Activated CD8-positive, alpha-beta memory T cell treated with anti-CD3 and anti-CD28 coated beads, Interleukin-2, amount 50 U/mL, for 4 hours (primary cell): ENCODE measurements at places on chromosomes 4 and X.

- DNase-seq = no peak
Measured at GRCh38 chr4:127578491-127578890, 54.3 kb upstream of the INTU start.

GRCh38 chr4:7264694-7265093, 72.4 kb downstream of the SORCS2 start:
- DNase-seq = no peak

DNA sequence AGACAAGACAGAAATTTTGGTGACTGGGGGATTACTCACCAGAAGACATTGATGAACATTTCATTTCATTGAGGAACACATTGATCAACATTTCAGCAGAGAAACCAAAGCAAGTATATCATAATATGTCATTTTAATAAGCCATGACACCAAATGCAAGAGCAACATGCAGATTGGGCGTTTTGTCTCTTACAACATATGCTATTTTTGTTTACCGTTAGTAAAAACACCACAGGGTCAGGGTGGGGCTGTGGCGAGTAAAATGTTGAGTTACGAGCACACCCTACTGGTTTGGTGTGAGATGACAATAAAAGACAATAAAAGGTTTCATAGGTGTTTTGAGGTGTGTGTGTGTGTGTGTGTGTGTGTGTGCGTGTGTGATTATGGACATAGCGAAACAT, 294.5 kb downstream of the PDGFC start:
- DNase-seq = no peak

DNA sequence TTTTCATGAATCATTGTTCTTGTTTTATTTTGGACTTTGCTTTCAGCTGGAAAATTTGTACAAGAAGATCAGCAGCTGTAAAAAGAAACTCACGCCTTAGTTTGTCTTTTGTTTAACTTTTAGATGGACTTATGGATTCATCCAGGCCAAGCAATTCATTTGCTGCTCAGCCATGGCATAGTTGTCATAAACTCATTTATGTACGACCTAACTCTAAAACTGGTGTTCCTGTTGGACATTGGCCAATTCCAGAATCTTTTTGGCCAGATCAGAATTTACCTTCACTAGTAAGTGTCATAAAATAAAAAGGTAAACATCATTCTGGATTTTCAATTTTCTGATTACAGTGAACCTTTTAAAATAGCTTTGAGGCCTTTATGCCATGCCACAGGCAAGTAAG, 29.1 kb downstream of the INTS6L start:
- DNase-seq = no peak

DNA sequence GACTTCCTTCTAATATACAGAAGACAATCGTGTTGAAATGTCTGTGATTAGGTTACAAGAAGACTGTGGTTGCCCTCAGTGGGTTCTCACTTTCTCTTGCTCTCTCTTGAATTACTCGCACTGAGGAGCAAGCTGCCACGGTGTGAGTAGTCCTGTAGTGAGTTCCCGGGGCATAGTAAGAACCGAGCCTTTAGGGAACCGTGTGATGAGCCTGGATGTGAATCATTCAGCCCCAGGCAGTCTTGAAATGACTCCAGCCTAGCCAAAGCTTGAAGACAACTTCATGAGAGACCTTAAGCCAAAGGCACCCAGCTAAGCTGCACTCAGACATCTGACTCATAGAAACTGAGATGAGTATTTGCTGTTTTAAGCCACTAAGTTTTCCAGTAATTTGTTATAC, 292.7 kb downstream of the SPOCK3 start:
- DNase-seq = no peak

DNA sequence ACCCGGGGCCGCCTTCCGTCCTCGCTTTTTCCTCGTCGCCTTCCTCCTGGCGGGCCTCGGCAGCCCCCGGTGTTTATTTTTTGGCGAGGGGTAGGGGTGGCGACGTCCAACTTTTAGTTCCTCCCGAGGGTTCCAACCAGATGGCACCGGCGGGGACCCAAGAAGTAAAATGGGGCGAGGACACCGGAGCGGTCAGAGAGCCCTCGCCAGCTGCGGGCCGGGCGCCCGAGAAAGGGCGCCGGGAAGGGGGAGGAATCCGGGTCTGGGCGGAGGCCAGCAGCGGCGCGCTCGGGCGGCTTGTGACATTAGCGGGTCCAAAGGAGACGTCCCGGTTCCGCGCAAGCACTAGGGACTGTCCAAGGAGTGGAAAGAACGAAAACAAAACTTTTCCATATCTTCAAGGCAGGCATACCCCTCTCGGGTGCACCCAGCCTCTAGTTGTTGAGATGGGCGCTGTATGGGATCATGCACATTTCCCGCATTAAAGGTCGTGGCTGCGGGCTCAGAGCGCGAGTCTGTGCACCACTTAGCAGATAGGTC, 691 bp upstream of the USP46 start:
- DNase-seq = peak; percentile 14
